ENCODE measurements at places on chromosomes 3 and 15.

GRCh38 chr3:79517766-79518413 is 249.9 kb downstream of the ROBO1 start:
- DNase-seq = no peak

DNA sequence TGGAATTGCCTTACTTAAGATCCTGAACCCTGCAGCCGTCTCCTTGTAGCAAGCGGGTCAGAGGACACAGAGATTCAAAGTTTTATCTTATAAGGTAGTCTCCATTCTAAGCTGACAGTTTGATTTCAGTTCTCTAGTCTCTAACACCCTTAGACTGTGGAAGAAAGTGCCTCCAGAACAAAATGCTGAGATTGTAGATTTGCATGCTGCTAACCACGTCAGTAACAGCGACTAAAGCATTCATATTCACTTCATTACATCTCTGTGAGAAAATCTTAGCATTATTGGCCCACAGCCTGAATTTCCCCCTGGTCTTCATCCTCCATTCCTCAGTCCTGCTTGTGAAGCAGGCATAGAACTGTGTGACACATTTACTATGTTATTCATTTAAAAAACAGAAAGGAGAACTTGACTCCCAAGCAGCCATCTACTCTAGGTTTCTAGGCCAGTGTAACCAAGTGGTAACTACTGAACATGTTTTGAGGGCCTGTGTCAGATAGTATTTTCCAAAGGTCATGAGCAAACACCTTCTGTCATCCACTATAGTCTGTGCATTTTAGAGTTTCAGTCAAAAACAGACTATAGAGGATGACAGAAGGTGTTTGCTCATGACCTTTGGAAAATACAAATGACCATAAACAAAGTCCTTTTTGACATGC is 27.4 kb downstream of the ARIH2 start:
- DNase-seq = no peak

- DNase-seq = no peak
Observed at GRCh38 chr3:41163421-41163820, 35.9 kb upstream of the CTNNB1 start.

GRCh38 chr3:149509526-149509925 is 35.0 kb downstream of the TM4SF4 start:
- no peak for DNase-seq

- DNase-seq = no peak
Observed at GRCh38 chr3:18643281-18643680, 218.1 kb upstream of the SATB1 start.

DNA sequence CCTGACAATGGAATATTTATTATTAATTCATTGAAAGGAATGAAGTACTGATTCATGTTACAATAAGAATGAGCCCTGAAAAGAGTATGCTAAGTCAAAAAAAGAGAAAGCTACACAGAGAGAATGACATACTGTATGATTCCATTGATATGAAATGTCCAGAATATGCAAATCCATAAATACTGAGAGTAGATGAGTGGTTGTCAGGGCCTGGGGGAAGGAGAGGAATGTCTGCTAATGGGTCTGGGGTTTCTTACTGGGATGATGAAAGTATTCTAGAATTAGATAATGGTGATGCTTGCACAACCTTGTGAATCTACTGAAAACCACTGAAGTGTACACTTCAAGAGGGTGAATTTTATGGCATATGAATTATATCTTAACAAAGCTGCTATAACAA is 79.9 kb upstream of the HACD2 start:
- no peak for DNase-seq

- no peak for DNase-seq
Observed at GRCh38 chr3:193310914-193311723, 67.4 kb downstream of the ATP13A5 start.

DNA sequence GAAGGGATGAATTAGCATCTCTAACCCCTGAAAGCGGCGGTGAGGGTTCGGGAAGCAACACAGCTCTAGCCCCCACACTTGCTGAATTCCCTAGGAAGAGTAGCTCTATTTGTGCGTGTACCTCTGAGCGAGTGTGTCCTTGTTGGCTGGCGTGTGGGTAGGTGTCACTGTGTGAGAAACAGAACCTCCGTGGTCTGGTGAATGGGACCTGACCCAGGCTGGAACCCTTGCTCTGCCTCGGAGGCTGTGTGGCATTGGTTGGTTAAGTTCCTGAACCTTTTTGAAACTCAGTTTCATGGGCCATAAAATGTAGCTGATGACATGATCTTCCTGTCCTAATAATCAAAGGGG is 414 bp upstream of the TMEM115 start:
- DNase-seq = no peak

GRCh38 chr15:47725906-47726305 is 8.6 kb downstream of the SEMA6D start:
- no peak for DNase-seq

DNA sequence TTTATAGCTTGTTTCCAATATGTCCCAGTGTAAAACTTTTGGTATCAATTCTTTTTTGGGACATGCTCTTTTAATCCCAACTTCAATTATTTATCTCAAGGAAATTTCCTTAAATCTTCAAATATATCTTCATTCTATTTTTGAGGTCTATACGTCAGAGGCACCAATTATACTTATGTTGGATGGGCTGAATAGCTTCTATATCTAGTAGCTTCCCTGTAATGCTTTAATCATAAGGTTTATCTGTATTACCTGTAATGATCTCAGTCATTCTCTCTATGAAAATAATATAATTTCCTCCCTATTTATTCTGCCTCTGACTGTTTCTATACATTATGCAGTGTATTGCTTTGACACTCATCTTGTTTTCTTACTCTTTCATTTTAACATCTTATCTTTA is 29.9 kb upstream of the MCCC1 start:
- DNase-seq = no peak

- DNase-seq = no peak
Observed at GRCh38 chr3:164533275-164533674, 545.0 kb downstream of the SI start.

DNA sequence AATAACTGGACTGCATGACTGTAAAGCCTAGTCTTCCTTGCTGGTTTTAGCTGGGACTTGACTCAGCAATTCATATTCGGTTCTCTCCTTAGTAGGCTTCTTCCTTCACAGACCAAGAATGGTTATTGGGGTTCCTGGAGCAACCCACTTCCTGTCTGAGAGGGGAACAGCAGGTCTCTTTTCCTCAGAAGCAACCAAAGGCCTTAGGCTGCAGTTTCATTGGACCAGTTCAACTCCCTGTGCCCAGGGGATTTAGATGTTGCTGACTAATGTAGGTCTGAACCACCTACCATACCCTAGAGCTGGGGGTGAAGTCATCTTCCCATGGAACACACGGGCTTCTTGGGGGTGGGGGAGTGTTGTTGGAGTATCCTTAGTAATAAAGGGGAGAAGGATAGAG is 84.0 kb upstream of the SKOR1 start:
- no peak for DNase-seq

GRCh38 chr3:106610362-106610959 is 741.6 kb upstream of the CBLB start:
- DNase-seq = no peak

DNA sequence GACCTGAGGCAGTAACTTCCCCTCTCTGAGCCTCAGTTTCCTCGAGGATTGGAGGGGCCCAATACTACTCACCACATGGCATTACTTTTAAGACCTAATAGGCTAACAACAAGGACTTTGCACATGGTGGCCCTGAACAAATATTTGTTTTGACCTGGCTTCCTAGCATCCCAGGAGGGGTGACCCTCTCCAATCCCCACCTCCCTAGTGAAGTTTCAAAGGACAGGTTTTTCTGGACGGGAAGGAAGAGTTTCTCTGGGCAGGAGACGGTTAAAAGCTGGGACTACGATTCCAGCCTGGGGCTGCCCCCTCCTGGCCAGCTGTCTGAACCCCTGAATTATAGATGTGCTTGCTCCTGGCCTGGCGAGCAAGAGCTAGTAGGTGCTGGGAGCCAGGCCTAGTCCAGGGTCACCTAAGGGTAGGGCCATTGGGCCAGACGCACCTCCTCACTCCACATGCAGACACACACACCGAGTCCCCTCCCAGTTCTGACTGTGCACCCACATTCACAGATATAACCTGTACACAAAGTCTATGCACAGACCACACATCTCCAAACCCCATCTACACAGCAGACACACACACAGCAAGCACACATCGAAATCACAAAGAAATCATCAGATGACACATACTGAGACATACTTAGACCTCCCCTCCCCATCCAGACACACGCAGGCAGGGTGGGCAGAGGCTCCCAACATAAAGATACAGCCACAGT is 2.7 kb upstream of the ISL2 start:
- DNase-seq = no peak

- DNase-seq = no peak
Observed at GRCh38 chr3:134446800-134447199, 39.0 kb downstream of the ANAPC13 start.

DNA sequence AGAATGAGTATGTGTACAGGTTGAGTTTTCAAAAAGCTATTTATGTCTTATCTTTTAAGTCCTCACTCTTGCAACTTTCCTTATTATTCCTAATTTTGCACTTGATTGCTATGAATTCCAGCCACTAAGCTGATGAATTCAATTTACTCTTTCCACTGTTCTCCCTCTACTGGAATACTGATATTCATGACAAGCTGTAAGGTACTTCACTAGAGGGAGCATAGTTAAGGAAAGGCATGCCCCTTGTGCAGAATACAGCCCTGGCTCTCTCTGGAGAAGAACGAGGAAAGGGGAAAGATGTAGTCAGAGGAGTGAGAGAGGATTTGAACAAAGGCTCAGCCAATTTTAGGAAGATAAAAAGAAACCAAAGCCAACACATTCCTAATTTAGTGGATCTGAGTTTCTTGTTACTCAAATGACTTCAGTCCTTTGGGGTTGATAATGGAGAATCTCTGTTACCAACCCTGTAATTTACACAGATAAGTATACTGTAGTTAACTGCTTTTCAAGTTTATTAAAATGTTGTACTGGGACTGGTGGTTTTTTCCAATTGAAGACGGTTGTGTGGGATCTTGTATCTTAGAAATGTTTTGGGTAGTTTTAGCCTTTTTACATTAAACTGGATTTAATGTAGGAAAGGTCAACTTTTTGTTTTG is 4.0 kb downstream of the SCAANT1 start:
- DNase-seq = no peak

- DNase-seq = no peak
Observed at GRCh38 chr3:52176951-52177700, 20.8 kb upstream of the ALAS1 start.

DNA sequence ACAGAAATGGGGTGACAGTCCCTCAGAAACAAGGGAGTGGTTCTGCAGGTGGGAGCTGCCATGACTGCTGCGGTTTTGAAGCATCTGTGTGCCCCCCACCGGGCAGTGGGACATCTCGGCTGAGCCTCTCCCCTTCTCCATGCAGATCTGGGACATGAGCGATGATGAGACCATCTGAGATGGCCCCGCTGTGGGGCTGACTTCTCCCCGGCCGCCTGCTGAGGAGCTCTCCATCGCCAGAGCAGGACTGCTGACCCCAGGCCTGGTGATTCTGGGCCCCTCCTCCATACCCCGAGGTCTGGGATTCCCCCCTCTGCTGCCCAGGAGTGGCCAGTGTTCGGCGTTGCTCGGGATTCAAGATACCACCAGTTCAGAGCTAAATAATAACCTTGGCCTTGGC is 89.0 kb downstream of the VGLL4 start:
- no peak for DNase-seq

GRCh38 chr3:53171827-53172505 is 11.0 kb downstream of the PRKCD start:
- DNase-seq = no peak

GRCh38 chr3:186180891-186181481 is 72.1 kb upstream of the ETV5 start:
- DNase-seq = no peak

DNA sequence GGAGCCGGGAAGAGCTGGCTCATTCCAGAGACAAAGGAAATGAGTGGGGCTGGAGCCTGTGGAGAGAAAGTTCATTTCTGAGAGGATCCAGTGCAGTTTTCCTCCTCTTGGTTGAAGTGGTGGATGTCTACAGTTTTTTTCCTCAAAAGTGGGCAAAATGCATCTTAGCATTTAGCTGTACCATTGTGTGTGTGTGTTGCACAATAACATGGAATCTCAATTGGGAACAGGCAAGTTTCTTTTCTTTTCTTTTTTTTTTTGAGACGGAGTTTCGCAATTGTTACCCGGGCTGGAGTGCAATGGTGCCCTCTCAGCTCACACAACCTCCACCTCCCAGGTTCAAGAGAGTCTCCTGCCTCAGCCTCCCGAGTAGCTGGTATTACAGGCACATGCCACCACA is 101.5 kb upstream of the UBE2E1 start:
- DNase-seq = no peak

- no peak for DNase-seq
Observed at GRCh38 chr15:62653122-62653521, 389.4 kb upstream of the TPM1 start.

- DNase-seq = no peak
Observed at GRCh38 chr3:122975924-122976293, 51.7 kb downstream of the SEMA5B start.

- DNase-seq = no peak
Observed at GRCh38 chr15:62834686-62835329, 207.7 kb upstream of the TPM1 start.

GRCh38 chr3:187913617-187914033 is 168.4 kb upstream of the BCL6 start:
- DNase-seq = no peak

DNA sequence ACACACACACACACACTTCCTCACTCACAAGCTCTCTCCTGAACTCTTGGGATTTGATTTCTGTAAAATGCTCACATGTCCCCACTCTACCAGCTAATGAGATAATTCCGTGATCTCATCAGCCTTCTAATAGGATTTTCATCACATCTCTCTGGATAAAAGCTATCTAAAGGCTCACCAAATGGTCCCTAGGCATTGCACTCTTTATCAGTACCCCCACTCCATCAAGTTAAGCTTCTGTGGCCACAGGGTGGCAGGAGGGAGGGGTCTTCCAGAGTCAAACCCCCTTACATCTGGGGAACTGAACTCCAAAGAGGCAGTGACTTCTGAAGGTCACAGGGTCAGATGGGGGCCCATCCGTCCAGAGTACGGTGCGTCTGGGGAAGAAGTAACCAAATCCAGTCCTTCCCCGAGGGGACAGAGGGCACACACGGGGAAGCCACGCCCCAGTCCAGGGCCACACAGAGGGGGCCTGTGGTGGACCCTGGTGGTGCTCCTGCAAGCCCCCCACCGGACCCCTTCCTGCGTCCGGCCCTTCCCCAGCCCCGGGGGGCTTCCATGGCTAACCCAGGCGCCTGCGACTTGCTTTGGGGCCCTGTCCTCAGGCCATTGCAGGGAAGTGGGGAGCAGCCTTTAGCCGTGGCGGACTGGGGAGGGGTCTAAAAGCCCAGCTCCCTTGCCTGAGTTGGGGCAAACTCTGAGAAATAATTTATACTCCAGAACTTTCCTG is 25.5 kb downstream of the CPN2 start:
- DNase-seq = no peak

GRCh38 chr3:148932972-148933371 is 58.4 kb upstream of the GYG1 start:
- DNase-seq = no peak

All from stimulated activated CD8-positive, alpha-beta memory T cell treated with anti-CD3 and anti-CD28 coated beads, Interleukin-15, amount 100 ng/mL, for 4 hours (primary cell).